ENCODE measurements at places on chromosomes 7 and 10.

DNA sequence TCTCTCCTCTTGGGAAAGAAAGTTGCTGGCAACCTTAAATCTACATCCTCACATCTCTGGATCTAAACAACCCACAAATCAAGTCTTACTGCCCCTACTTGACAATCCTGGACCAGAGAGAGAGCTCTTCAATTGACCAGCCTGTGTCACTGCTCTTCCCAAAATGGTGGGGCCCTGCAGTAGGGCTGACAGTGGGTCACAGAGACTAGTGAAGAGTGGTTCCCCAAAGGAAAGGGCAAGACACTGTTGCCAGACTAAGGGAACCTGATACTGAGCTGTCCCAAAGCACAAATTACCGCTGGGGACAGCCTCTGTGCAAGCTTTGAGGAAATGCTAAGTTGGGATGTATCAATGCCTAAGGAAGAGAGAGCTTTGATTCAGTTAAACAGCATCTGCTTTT, 4.5 kb upstream of the GPRIN2 start:
- no peak for DNase-seq

GRCh38 chr10:97991871-97992270, 38.5 kb downstream of the CRTAC1 start:
- DNase-seq, result peak; percentile 48

GRCh38 chr7:99835189-99835588, 7.4 kb downstream of the CYP3A43 start:
- no peak for DNase-seq

GRCh38 chr10:84607523-84607922, 279.1 kb downstream of the CCSER2 start:
- DNase-seq, result no peak

GRCh38 chr10:17590969-17591645, 26.1 kb downstream of the HACD1 start:
- peak; percentile 15 for DNase-seq

DNA sequence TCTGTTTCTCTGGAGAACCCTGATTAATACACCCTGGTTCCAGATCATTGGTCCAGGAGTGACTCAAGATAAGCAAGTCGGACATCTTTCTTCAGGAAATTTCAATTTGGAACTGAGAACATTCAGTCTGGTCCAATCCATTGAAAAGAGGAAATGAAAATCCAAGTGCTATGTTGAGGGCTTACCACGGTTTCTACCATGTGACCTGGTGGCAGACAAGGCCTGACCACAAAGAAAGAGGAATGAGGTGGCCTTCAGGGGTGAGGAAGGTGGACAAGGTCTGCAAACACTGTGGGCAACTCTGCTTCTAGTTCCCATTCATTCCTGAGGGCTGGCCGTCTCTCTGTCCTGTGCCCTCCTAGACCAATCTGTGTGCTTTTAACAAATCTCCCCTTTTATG, 149.2 kb upstream of the GHITM start:
- DNase-seq, result no peak

DNA sequence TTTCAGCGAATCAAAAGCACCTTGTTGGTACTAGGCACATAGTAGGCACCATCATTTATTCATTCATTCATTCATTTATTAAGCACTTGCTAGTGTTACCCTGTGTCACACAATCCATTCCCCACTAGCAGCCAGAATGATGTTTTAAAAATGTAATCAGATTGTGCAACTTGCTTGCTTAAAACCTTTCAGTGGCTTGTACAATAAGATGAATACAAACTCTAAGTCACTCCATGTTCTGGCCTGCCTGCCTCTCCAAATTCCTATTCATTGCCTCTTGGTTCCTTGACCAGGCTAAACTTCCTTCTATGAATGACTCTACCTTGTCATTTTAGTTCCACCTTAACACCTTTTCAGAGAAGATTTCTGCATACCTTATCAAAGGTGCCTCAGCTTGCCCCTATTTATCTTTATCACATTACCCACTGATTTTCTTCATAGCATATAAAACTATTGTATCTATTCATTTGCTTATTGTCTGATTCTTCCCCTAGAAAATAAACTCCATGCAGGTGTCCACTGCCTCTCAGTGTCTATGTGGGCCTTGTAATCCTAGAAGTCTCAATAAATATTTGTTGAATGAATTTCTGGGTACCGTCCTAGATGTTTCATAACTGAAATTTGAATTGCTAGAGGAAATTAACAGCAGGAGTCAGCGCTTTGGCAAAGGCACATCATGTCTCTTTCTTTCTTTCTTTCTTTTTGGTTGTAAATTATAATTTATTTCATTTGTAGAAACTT, 169.5 kb downstream of the TMEM26 start:
- no peak for DNase-seq

- peak; percentile 79 for DNase-seq
These were observed 72.3 kb downstream of the AMZ1 start for GRCh38 chr7:2760098-2760889.

DNA sequence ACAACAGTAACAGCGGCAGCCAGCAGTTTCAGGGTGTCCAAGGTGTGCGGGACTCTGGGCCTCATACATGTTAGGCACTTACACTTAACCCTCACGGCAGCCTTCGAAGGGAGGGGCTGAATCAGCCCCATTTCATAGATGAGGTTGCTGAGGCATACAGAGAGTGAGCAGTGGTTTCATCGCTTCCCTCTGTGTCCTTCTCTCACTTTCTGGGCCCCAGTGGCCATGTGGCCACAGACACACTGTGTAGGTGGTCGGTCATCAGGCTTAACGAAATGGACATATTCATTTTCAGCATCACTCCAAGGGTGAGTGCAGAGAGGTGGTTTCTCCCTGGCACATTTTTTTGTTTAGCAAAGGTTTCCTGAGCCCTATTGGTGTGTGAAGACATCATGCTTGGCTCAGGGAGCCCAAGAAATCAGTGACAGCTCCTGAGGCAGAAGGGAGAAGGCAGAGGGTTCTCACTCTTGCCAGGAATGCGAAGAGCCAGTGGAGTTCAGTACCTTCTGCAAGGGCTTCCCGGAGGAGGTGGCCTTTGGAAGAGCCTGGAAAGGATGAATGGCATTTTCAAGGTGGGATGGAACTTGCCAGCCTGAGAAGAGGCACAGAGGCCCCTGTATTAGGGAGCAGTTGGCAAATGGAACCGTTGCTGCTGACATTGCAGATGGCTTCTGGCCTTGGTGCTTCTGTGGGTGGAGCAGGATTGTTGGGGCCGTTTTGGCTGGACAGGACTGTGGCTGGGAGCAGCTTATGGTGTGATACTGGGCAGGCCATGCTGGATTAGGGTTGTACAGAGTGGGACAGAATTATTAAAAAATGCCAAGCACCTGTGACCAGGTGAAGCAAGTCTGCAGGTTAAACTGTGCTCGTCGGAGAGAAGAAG, 61.7 kb upstream of the PPIF start:
- DNase-seq, result no peak

DNA sequence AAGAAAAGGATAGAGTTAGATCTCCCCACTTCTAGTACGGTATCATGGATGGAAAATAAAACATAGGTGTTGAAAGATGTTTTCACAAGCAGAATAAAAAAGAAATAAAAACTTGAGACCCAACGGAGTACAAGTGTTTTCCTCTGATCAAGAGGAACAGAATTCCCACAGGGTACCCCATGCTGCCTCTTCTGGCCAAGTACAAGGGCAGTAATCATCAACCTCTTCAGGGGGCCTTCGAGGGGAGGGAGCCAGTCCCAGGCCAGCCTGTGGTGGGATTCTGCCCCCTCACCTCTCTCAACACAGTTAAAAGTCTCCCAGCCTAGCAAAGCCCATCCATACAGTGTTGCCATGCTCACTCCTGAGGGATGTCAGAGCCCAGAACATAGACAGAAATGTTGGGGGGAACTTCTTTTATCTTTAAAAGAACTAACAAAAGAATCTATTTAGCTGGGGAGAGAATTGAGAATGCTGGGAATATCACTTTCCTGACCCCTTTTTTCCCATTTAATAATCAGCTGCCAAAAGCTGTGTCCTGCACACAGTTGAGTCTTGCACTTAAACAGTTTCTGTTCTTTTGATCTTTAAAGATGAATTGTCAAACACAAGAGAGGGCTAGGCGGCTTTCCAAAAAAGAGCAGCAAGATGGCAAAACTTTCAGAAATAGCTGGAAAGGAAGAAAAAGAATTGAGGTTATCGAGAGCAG, 101.7 kb downstream of the PTN start:
- DNase-seq, result no peak

DNA sequence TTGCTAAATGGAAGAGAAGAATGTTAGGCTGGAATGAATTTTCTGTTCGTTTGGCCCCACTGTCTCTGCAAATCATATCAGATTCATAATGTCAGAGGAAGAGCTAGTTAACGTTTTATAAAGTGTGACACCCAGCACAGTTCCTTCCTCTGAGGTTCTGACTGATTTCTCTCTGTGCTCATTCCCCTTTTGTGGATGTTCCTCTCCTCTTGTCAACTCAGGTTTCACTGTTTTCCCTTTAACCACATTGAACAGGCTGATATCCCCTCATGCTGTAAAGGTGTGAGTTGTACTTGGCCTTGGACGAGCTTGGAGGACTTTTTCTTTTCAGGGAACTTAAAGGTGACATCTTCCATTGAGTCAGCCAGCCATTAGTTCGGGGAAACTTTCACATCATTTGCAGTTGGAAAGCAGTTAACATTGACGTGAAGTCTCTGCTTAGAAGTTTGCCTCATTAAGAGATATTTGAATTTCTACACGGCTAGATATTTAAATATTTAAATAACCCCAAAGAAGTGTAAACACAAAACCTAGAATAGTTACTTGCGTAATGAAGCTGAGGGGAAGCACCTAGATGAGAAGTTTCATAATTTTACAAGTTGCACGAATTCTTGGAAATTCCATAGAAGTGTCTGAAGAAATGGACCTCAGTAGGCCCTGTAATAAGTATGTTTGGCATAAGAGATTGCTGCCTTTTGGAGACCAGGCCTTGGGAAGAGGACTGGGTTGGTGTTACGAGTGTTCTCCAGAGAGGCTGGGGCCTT, 101.5 kb upstream of the EGR2 start:
- DNase-seq, result no peak

GRCh38 chr10:71112138-71112785, 100.1 kb upstream of the UNC5B start:
- no peak for DNase-seq

DNA sequence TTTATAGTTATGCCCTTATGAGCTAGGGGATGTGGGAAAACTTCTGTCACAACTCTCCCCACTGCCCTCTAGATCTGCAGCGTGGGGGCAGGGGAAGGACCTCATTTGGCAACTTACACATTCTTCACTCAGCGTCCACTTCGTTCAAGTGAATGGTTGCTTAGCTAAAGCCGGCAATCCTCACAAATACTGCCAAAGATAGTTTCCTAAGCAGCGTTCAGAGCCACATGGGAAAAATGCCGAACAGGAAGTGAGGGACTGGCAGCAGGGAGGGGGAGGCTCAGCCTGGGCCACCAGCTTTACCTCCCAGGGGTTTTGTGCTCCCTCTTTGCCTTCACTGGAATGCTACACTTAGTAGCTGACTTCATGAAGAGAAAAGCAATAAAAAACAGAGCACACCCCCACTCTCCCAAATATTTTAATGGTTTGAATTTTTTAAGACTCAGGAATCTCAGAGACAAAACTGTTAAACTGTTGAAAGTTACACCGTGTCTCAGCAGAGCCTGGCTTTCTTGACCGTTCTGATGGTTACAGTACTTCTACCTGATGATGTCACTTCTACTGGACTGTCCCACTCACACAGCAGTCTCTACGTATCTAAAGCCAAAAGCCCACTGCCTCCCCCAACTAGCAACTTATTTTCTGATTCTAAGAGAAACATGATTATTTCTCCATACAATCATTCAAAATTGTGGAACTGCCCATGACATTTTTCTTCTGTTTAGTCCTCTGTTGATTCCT, 10.4 kb downstream of the GRM3 start:
- DNase-seq, result peak; percentile 58

GRCh38 chr10:17029581-17030271, 99.9 kb downstream of the CUBN start:
- DNase-seq, result peak; percentile 77

DNA sequence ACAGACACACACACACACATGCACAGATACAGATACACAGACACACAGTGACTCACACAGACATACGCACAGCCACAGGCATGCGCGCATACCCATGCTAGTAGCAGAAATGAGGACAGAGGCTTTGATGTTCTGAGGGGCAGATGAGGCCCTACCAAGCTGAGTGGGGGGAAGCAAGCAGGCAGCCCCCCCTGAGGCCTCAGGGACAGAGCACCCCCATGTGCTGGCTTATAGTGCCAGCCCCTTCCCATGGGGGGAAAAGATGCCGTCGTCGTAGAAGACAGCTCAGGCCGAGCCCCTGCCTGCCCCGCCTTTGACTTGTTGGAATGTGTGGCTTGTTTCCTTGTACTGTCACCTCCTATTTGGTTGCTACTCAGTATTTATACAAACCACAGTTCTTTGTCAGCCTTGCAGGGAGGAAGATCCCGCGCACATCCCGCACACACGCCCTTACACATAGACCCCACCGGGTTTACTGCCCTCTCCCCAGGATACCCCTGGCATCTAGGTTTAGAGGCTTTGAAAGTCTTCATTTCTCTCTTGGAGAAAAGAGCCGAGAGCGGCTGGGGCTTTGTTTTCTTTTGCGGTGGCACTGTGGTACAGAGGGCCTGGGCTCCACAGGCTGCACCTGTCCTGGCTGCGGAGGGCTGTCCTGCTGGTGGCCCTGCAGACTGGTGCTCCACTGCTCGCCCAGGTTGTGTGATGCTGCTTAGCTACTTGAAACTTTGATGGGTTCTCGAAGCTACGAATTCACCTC, 112.5 kb downstream of the DOCK1 start:
- no peak for DNase-seq

- DNase-seq, result no peak
These were observed 324.9 kb upstream of the POT1 start for GRCh38 chr7:125254566-125254965.

DNA sequence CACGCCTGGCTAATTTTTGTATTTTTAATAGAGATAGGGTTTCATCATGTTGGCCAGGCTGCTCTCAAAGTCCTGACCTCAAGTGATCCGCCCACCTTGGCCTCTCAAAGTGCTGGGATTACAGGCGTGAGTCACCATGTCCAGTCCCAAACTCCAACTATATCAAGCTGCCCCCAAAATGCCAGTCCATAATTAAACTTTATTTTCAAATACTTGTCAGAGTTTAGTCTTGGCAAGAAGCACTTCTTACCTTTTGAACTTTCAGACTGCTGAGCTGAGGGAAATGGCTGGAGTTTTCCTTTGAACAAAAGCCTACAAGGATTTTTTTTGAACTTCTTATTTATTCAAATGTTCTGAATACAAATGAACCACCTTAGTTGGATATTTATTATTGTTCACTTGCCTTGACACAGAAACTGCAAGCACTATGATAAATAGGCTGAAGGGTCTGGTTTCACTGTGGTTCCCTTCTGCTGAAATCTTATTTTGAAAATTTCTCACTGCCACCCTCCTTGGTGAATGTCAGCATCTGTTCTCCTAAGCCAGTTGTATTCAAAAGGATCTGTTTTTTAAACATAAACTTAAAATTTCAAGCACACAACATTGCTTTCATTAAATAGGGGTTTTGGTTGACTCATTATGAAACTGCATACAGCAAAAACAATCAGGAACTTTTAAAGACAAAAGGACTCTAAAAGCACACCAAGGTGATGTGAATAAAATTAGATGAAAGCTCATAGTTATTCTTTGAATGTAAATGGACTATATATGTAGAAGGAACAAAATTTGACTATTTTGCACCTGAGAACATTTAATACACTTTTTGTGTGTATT, 101.7 kb upstream of the SLC26A5 start:
- DNase-seq, result no peak

GRCh38 chr7:48621076-48621475, 303.3 kb upstream of the CDC14C start:
- no peak for DNase-seq
